IPS DF 6.9 (cell line): ENCODE measurements at places on chromosomes 16 and 17.

DNA sequence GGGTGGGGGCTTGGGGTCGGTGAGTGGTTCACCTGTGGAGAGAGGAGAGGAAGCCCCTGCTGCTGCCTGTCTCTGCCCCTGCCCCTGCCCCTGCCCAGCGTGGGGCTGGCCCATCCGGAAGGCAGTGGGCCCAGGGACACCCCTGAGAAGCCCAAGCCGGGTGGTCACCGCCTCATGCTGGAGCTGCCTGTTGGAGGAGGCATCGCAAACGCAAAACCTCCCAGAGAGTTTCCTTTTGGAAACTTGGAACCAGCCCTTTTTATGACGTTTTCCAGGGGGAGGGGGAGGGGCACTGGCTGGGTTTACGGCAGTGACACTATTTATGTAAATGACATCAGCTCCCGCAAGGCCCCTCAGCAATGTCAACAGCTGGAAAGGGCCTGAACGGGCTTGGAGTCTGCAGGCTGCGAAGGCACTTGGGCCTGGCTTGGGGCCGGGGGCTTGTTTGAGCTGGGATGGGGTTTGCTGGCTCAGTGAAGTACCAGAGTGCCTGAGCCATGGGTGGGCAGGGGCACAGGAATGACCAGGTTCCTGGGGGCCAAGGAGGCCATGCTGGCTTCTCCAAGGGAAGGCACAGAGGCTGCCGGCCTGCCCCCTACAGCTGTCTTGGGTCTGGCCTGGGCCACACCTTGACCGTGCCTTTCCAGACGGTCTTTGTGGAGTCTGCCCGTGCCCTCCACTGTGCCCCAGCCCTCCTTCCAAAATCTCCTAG is 219.5 kb downstream of the NTN1 start:
- no peak for DNase-seq

- DNase-seq: peak; percentile 27
These were observed 40.7 kb downstream of the DNAJA2 start for GRCh38 chr16:46932802-46933201.

GRCh38 chr16:81514041-81514559 is 69.5 kb downstream of the CMIP start:
- DNase-seq: no peak

DNA sequence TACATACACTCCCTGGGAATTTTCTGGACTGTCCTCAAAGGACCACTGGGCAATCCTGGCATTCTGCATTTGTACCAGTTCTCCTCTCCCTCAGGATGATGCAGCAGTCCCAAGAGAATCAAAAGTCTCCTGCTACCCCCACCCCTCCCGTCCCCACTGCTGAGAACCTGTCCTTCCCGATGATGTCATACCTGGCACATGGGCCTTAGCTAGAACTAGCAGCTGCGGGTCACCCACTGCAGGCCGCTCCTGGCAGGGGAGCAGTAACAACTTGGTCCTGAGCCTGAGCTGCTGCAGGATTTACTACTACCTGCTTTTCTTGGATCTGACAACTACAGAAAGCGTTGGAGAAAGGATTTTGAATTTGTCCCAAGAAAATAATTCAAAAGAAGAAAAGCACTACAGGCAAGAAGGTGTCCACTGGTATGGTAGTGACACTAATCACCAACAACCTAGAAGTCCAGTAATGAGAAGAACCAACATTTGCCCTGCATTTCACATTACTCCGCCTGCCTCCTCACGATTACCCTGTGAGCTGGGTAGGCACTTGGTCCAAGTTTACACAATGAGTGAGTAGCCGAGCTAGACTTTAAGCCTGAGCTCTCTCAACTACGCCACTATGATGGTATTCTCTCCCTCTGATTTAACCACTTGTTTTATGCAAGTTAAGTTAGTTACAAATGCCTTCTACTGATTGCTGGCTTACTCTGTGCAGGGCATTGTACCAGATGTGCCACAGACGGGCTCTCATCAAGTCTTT is 55.3 kb upstream of the ETV4 start:
- no peak for DNase-seq

DNA sequence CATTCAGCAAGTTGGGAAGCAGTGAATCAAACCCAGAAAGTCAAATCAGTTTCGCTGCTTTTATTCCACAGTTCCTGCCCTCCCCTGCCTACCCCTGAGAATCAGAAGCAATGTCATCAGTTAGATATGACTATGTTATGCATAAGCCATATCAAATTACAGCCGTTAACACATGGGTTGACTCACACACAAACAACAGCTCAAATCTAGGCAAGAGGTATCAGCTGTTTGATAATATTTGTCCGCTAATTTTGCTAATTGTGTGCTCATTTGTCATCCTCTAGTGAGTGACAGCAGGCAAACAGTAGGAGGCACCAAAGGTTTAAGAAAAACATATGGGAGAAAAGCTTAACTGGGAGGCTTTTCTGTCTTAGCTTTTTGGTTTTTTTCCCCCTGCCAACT is 327.4 kb upstream of the CCL2 start:
- DNase-seq: no peak
